ENCODE measurements at places on chromosomes 6 and 20.

- DNase-seq: no peak
Observed at GRCh38 chr20:57034001-57034400, 232.4 kb downstream of the BMP7 start.

DNA sequence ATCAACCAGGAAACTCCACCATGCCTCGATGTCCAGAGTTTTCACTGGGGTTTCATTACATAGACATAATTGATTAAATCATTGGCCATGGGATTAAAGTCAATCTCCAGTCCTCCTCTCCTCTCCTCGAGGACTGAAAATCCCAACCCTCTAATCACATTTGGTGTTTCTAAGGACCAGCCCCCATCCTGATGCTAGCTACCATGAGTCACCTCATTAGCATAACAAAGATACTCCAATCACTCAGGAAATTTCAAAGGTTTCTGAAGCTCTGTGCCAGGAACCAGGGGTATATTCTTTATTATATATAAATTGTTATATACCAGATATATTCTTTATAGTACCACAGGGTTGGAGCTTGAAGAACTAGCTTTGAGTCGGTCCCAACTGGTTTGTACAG lies 212.9 kb upstream of the PRND start:
- no peak for DNase-seq

DNA sequence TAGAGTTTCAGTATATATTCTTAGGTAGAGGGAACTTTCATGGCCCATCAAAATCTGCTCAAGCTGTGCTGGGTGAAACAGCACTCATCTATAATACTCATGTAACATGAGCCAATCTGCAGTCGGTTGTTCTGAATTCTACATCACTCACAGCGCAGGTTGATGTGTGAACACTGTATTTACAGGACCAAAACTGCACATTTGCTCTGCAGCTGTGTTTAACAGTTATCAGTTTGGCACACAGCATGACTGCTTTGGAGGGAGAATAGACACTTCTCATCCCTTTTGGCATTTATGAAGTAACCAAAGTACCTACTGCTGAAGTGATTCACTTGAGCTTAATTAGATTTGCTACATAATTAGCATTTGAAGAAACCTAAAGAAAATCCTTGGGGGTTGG lies 225.1 kb downstream of the BCKDHB start:
- no peak for DNase-seq

DNA sequence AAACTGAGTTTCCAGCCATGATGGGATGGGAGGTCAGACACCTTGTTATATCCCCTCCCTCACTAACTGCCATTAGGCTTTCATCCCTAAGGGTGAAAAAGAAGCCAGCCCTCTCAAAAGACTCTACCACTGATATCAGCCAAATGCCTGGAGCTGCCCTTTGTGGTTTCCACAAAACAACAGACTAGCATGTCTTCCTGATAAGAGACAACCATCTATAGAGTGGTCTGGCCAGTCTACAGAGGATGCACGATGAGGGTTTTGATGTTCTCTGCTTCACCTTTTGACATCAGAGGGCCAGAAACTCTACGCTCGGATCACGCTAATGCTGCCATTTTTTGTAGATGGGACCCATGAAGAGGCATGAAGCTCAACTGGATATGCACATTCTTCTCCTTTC lies 61.7 kb upstream of the ARHGAP18 start:
- no peak for DNase-seq

DNA sequence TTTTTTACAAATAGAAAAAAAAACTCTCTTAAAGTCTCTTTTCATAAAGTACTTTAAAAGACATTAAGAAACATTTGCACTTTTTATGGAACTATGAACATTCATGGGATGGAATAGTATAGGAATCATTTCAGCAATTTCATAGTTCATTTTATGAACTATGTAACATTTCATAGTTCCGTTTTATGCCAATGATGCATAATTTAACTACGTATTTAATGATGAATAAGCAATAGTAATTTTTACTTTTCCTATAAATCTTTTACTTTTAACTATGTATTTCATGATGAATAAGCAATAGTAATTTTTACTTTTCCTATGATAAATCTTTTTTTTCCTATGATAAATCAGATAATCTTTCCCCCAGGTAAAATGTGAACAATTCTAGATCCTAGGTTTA lies 47.7 kb downstream of the FAM184A start:
- DNase-seq: no peak

Data from NCI-H187 treated with DMSO at 0.1 percent for 48 hours (cell line).